ENCODE measurements at places on chromosomes 3 and 15.

DNA sequence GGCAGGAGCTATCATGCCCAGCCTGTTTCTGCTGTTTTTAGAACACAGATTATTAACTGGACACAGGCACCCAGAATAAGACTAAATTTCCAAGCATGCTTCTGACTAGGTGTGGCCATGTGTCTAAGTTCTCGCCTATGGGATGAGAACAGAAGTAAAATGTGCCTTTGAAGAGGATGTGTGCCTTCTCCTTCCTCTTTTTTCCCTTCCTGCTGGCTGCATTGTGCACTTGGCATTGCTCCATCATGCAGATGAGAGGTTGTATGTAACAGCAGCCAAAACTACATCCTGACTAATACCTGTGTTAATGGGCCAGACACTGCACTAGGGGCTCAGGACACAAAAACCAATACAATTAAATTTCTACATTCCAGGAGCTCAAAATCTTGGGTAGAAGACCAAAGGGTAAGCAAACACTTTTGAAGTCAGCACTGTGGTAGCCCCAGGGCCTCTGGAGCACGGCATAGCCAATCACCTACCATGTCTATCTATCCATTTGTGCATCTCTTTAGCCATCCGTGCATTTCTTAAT lies 40.9 kb upstream of the RNU6-1 start:
- no peak for DNase-seq

DNA sequence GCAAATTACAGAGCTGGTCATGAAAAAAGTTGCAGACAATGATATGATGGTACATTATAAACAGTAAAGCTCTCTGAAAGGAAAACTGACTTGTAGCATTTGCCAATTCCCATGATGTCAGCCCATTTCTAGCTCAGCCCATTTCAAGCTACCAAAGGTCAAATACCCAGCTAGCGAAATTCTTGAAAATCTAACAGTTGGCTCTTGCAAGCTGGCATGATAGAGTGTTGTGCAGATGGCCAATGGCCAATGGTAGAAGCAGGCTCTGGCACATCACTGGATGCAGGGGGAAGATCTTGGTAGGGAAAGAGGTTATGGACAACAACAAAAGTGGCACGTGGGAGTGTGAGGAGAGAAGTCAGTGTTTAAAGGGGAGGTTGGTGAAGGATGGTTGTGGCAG lies 36.7 kb downstream of the RASGRF1 start:
- no peak for DNase-seq

GRCh38 chr3:185965496-185965895 lies 27.7 kb upstream of the TRA2B start:
- no peak for DNase-seq

DNA sequence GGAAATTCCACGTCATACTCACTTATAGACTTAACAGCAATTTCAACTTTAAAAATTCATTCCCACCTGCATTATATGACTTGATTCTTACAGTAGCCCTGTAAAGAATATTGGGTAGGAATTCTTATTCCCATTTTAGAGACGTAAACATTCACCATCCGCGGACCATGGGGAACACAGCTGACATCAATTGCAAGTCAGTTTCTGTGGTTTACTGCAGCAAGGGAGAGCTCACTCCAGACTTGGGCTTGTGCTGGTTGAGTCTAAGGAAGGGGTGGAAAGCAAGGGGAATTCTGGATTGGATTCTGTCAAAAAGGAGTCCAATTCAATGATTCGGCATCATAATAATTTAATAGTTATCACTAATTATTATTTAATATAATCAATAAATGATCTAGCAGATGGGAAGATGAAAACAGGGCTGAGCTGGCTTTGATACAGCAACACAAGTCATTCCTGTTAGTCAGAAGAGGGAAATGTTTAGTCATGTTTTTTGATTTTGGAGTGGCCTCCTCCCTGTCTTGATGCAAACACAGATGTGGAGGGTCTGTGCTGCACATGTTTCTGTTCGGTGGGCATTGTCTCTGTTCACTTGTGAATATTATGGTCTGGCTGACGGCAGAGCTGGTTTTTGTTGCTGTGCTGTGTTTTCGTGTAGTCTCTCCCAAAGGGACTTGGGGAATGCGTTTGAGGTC lies 9.7 kb downstream of the LIPC start:
- no peak for DNase-seq

DNA sequence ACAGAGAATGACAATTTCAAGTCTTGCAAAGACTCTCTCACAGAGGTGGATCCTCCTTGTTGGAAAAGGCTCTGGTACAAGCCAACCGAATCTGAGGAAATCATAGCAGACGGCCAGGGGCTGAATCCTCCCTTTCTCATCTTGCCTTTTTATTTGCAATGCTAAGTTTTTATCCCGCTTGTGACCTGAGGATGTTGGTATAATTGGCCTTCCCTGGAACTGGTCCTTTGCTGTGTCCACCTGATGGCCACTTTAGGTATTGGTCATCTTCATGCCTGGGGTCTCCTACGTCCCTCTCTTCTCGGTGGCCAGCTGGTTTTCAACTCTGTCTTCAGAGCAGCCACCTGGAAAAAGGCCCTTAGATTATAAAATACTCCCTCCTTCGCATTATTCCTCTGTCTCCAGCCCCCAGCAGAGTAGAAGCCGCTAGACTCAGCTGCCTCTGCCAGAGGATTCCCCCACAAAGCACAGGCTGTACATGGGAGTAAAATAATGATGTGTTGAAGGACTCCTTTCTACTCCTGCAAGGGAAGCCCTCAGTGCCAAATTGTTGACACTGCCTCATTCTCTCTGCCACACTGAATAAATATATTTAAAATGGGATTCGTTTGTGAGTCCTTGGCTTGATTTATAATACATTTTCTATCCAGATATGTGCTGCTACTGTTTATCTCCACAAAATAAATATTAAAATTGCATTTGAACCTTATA lies 208.9 kb upstream of the CFAP20DC start:
- DNase-seq, result no peak

DNA sequence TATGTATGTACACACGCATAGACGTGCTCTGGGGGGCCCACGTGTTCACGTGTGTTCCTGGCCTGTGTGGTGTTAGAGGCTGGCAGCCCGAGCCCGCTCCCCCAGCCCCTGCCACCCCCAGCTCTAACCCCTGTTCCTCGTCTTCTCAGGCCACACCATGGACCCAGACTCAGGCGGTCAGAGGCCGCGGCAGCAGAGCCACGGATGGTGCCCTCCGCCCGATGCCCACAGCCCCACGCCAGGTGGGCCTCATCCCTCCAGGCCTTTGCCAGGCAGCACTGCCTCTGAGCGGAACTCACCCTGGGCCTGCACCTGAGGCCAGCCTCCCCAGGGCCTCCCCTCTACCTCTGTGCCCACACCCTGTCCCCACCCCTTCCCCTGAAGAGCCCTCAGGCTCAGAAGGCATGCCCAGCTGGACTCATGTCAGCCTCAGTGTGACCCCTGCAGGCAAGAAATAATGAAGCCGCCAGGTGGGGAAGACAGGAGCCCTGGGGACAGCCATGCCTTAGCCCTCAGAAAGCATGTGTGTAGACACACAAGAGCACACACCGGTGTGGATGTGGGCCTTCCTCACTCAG lies 16.4 kb upstream of the GNAT1 start:
- no peak for DNase-seq

- DNase-seq, result no peak
Observed at GRCh38 chr15:65938604-65939003, 69.3 kb downstream of the RAB11A start.

GRCh38 chr3:3605226-3605625 lies 194.0 kb upstream of the LRRN1 start:
- no peak for DNase-seq

DNA sequence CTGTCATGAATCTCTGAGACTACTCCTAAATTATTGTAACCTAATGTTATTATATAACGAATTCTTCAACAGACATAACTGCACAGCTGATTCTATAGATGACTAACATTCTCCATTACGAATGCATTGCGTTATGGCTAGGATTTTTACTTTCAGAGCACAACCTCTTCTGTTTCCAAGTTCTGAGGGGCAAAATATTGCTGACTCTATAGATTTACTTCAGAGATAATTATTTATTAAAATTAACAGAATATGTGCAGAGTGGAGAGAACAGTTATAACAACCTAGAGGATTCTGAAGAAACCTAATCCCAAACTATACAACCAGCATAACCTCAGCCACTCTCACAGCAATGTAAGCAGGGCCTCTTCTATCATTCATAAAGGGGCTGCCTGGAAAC lies 25.9 kb downstream of the SLITRK3 start:
- no peak for DNase-seq

DNA sequence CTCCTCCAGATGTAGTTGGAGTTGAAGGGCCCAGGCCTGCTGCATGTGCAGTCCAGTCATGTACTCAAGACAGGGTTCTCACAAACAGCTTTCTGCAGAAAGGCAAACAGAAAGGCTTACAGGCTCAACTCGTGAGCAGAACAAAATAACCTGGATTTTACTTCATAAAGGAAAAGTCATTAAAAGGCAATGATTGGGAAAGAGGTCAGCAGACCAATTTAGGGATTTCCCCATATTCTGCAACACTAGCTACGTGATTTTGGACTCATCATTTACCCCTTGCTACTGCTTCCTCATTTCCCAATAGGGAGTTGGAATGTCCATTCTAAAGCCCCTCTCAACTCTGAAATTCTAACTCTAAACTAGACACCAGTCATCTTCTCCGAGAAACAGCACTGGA lies 18.1 kb downstream of the METTL6 start:
- no peak for DNase-seq

- no peak for DNase-seq
Observed at GRCh38 chr3:45207446-45207845, 18.6 kb downstream of the TMEM158 start.

DNA sequence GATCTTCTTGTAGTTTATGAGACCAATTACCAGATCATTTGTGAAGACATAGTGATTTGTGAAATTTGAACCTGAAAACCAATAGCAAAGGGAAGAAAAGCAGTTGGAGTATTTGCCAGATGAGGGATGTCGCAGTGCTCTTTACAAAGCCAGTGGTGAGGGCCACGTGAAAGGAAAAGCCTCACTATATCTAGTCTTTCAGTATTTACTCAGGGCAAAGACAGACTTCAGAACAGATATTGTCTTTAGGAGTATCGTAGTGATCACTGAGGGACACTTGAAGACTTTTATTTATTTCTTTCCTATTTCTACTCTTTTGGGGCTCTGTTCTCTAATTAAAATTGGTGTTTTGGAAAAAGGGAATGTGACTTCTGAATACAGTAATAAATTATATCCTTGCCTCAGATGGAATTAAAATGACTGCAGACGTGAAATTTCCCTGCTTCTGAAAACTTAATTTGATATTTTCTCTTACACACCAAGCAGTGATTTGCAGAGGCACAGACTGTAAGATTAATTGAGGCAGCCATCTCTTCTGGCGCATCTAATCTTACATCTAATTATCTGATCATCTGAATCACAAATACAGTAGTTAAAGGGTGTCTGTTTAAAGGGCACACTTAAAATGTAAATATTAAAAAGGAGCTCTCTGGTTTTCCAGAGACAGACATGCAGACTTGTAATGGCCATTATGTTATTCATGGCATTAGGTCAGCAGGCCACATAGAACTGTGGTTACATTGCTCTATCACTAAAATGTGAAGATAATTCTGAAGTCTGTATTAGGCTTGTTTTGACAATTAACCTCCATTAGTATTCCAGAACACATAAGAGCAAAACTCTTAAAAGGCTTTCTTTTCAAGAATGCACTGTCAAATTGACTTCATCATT lies 193.0 kb upstream of the GOLIM4 start:
- no peak for DNase-seq

- no peak for DNase-seq
Observed at GRCh38 chr15:94305133-94305532, 73.8 kb downstream of the MCTP2 start.

GRCh38 chr15:93517176-93517575 lies 428.2 kb upstream of the RGMA start:
- no peak for DNase-seq

- DNase-seq, result no peak
Observed at GRCh38 chr15:31236184-31237042, 90.2 kb upstream of the KLF13 start.
